ENCODE measurements at places on chromosomes 13 and 19.

DNA sequence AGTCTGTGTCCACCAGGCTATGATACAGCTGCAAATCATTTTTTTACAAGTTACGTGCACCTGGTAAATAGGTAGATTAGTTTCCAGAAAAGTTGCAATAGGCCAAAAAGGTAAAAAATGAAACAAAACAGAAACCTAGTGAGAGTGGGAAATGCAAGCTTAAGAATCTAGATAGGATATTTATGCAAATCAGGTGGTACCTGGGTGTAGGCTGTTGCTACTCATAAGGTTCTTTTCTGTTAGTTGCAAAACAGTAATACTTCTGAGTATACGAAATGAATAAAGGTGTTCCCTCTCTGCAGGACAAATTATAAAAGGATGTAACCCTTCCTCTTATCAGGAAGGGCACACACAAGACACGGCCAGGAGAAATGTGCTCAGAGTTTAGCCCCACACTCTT lies 97.9 kb downstream of the UGGT2 start:
- DNase-seq = no peak

- no peak for DNase-seq
These were observed 307.6 kb downstream of the ZNF536 start for GRCh38 chr19:30679789-30680188.

GRCh38 chr13:81988567-81988966 lies 1647.6 kb upstream of the SPRY2 start:
- no peak for DNase-seq

- DNase-seq = peak; percentile 57
These were observed 16.6 kb upstream of the RAB8A start for GRCh38 chr19:16095071-16095571.

Measured in activated CD4-positive, alpha-beta T cell treated with anti-CD3 and anti-CD28 coated beads for 36 hours (primary cell).